ENCODE measurements at places on chromosomes 2 and 18. TPM values are rescaled to one million over a fixed set of nuclear protein-coding genes. Genes with fewer than 3 reads are reported as not detected.
A peak's percentile ranks its signal among the peaks of the same experiment; 100 is the strongest.

The PPP1R1C gene
- 7.2 TPM for total RNA-seq

The RALB gene
- total RNA-seq = 16.3 TPM

DNA sequence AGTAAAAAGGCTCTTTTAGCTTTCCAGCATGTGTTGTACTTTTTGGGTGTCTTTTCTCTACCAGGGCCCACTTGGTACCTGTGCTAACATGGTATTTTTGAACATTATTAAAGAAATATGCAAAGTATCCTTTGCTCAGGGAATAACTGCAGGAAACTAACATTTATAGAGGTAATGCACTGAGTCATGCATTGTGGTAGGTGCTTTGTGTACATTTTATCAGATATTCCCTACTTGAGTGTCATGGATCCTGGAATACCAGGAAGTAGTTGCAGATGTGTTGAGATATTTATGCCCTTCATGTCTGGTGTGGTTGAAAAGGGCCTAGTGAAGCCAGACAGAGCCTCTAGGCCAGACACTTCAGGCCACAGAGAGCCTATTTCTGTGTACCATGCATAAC is 215.5 kb upstream of the CYRIA start:
- DNase-seq = no peak

- DNase-seq = no peak
These were observed 1.4 kb upstream of the KCNG3 start for GRCh38 chr2:42495234-42495581.

GRCh38 chr2:118723394-118723793 is 124.1 kb downstream of the EN1 start:
- no peak for DNase-seq

DNA sequence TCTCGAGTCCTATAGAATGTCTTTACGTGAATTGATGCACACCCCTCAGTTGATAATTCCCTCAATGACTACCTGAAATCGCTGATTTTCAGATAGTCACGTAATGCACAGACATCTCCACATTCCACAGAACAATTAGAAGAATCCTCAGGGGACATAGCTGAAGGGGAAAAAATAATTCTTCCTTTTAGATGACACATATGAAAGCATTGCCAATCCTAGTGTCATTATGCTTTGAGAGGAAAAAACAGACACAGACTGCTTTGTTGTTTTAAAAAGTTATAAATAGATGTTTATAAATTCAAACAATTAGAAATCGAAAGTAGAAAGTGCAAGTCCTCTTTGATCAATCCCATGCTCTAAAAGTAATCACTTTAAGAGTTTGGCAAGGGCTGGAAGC is 100.6 kb upstream of the FN1 start:
- no peak for DNase-seq

GRCh38 chr2:133718688-133719201 is 150.5 kb upstream of the NCKAP5 start:
- peak; percentile 48 for DNase-seq

DNA sequence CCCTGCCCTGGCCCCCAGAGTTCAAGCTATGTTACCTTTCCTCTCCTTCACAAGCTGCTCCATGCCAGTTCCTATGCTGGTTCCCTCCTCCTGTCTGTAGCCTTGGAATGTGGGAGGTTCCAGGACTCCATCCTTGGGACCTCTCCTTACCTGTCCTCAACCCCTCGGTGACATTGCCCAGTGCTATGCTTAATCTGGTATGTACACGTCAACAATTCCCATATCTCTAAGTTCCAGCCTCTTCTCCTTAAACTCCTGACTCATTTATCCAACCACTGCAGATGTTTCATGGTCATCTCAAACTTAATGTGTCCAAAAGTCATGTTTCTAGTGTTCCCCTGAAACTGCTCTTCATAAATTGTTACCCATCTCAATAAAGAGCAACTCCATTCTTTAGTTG is 160.8 kb downstream of the TNS1 start:
- DNase-seq = no peak

DNA sequence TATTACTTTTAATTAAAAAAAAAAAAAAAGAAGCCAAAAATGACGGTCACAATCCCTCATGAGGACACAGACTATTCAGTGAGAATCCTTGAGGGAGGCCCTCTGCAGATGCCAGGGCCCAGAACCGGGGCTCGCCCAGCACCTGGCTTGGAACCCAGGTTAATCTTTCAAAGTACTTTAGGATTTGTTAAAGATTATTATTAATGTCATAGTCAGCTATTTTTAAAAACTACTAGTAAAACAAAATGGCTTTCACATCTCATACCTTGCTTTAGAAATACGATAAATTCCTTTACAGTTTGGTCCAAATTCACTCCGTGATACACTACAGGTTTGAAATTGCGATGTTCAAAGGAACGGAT is 27.1 kb downstream of the C2orf76 start:
- DNase-seq = no peak

All from left lobe of liver (tissue), 2 donors.